ENCODE measurements at places on chromosomes 1 and 21.

DNA sequence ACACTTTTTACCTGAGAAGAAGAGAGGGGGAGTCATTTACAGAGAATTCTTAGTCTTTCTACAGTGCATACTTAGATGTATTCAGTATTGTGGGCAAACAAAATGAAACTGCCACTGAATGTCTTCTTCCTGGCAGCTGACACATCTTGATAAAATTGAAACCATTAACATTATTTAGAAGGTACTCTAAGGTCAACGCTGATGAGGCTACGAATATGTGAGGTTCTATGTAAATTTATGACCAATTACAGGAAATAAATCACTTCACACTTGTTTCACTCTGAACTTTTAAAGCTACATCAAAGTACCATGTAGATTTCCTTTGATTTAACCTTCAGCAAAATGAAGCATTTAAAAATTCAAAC lies 51.3 kb upstream of the GFI1 start:
- no peak for DNase-seq

DNA sequence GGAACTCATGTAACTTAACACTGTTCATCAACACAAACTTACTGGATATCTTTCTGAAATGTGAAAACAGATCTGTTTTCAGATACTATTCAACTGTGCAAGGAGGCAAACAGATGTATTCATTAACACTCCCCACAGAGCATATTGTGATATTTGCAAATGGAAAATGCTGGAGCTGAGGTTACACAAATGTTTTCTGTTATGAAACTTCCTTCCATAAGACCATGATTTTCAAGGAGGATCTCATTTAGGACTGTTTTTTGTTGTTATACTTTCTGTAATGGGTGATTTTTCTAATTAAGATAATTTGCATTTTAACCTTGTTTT lies 56.1 kb downstream of the GABPA start:
- no peak for DNase-seq

DNA sequence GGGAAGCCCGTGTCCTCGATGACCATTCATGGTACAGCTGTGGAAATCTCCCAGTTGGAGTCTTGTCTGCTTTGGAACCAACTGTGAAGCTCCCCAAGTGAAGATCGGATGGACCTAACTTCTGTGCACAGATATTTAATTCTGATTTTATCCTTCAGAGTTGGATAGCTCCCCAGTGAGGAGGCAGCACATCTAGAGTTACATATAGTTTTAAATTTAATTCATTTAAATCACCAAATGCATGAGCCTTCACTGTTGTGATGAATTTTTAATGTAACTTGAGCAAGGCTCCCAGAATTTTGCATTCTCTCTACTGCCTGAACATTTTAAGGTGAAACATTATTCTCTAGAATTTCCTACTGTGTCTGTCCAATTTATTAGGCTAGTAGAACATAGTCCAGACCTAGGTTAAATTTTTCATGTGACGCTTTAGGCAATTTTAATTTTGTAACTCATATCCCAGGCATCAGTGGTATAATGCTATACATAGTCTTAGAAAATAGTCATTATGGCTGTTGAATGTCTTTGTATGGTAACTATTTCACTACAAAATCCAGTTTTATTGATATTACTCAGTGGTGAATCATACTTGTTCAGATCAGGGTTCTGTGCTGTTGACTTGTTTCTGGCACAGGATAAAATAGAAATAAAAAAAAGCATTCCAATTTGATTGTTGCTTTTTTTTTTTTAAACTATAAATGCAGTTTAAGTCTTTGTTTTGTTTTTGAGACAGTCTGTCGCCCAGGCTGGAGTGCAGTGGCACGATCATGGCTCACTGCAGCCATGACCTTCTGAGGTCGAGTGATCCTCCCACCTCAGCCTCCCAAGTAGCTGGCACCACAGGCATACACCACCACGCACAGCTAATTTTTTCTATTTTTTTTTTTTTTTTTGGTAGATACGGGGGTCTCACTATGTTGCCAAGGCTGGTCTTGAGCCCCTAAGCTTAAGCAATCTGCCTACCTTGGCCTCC lies 66.9 kb downstream of the PRDM2 start:
- DNase-seq, result no peak

- DNase-seq, result no peak
These were observed 2.4 kb upstream of the COL11A1 start for GRCh38 chr1:103110701-103111100.

- DNase-seq, result no peak
These were observed 72.4 kb downstream of the CASZ1 start for GRCh38 chr1:10724052-10724494.

- DNase-seq, result no peak
These were observed 29.9 kb downstream of the PIK3C2B start for GRCh38 chr1:204464701-204465100.

DNA sequence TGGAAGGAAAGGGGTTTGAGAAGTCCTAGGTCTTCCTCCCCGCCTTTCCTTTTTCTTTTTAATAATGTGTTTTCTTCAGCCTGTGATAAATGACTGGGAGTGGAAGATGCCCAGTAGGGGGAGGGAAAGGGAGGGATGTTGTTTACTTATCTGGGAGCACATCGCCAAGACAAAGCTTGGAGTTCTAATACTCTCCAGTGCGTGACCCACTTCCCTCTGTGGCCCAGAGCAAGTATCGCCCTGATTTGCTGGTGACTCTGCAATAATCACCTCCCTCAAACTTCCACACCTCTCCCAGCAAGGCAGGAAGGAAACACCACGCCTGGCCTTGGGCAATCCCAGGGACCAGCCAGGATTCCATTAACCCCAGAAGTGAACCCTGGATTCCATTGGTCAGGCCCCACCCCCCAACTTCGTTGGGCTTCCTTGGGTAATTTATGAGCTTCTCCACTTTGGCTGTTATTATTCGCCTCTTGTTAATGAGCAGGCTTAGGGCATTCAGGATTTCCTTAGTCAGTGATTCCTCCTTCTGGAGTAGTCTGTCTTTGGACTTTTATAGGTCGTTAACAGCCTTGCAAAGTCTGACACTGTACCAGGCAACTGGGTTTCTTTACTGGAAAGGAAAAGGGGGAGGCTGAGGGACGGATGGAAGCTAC lies 24.3 kb upstream of the GRHL3 start:
- no peak for DNase-seq

DNA sequence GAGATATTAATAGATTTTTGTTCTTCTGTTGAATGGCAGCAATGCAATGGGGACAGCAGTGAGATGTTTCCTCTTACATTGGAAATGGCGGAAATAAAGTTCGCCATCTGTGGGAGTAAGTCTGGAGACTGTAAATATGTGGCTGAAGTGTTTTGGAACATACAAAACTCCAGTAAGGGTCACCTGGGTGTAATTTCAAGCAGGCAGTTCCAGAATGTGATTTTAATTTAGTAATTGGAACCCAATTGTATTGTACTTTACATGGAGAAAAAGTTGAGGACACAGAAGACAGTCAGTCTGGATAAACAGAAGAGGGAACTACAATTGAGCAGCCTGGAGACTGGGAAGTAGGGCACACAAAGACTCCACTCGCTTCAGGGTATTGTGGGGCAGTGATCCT lies 108.6 kb downstream of the NTMT2 start:
- DNase-seq, result no peak

DNA sequence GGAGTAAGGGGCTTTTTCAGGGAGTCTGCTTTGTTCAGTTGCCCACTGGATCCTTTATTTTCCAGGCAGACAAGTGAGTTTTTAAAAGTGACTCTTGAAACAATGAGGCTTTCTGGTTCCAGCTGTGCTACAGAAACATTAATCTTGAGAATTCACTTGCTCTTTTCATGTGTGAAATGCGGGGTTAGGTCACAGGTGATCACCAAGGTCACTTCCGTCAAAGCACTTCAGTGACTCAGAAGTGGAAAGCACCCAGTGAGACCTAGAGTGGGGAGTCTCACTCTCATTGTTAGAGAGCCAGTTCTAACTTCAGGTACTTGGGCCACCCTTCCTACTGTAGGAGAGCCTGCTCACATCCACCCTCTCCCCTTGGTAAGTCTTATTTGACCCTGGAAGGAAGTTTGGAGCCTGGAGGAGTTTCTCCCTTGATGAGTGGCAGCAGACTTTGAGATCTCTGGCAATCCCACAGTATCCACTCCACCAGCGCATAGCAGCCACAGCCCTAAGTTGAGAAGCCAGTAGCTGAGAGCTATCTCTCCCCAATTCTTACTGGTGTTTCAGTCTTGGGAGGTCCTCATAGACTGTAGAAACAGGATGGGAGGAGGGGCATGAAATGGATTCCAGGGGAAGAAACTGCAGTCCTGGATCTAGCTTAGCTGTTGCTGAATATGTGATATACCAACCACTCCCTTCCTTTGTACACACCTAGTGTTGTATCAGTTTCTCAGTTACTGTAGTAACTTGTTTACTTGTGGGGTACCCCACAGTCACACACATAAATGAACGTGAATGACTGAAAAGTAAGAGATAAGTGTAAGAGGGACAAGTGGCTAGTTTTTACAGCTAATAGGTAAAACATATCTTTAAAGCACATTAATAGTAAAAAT lies 3.1 kb downstream of the TACSTD2 start:
- no peak for DNase-seq

- DNase-seq, result no peak
These were observed 179.6 kb upstream of the ESRRG start for GRCh38 chr1:216902669-216903381.

All from T-helper 1 cell (primary cell).